Tracheal epithelial cell (primary cell): ENCODE measurements at places on chromosomes 2 and 18. TPM values are rescaled to one million over a fixed set of nuclear protein-coding genes. Genes with fewer than 3 reads are reported as not detected.

Gene RFTN2
- total RNA-seq, result 0.21 TPM in 1 of 2 replicates, not detected in the other

Gene GPR45
- not detected in 2 replicates for total RNA-seq

Gene FTCDNL1
- total RNA-seq, result 0.21 and 1.4 TPM in 2 replicates

Gene MBD1
- 85.5 and 102 TPM in 2 replicates for total RNA-seq

Gene DSC2
- total RNA-seq, result 65.4 and 69.6 TPM in 2 replicates

Gene AFG3L2
- total RNA-seq, result 62.4 and 67.8 TPM in 2 replicates

Gene TFCP2L1
- 7.5 and 18.5 TPM in 2 replicates for total RNA-seq

Gene FSHR
- not detected in 2 replicates for total RNA-seq

Gene ALK
- not detected in 2 replicates for total RNA-seq

Gene ANTXR1
- 3.2 and 4.6 TPM in 2 replicates for total RNA-seq

Gene SLC23A3
- 0.43 and 0.48 TPM in 2 replicates for total RNA-seq

Gene ERICH2
- total RNA-seq, result 0.72 and 7.0 TPM in 2 replicates

Gene B3GNT7
- 0.21 and 1.7 TPM in 2 replicates for total RNA-seq

Gene UGT1A8
- total RNA-seq, result under 0.01 and 0.43 TPM in 2 replicates

Gene TEX44
- total RNA-seq, result not detected in 2 replicates

Gene NOL4
- total RNA-seq, result under 0.01 TPM in 1 of 2 replicates, not detected in the other
